ENCODE measurements at places on chromosomes 11 and 22.

DNA sequence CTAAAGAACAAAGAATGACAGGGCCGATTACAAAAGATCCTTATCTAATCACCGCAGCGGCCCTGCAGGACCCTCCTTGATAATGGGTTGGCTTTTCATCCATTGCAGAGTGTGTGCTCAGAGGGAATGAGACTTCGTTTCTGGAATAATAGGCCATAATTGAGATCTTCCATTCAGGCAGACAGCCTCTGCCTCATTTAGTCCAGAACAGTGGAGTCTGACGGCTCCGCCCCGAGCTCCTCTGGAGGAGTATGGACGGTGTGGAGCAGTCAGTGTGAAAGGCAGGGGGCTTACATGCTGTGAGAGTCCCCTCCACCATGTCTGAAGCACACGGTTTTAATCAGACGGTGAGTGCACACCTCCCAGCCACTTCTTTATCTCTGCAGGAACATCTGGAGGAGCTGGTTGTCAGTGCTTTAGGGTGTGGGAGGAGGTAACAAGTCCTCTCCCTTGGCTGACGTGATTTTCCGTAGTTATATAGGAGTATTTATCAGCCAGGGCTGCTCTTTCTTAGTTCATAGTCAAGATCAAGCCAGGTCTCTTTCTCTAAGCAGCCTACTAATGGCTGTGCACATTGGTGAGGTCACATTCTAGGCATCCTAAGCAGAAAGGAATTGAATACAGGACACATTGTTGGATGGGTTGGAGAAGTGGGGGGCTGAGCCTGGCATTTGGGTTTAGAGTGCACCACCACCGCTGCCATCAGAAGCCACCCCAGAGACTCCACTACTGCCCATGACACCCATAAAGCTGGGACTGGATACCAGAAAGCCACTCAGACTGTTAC lies 1477.9 kb downstream of the TBC1D22A start:
- DNase-seq: no peak

DNA sequence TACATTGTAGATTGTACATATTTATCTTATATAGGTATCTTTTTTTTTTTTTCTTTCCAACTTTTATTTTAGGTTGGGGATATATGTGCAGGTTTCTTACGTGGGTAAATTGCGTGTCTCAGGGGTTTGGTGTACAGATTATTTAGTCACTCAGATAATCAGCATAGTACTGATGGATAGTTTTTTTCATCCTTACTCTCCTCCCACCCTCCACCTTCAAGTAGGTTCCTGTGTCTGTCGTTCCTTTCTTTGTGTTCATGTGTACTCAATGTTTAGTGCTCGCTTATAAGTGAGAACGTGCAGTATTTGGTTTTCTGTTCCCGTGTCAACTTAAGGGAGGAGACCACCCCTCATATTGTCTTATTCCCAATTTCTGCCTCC lies 9.6 kb downstream of the C11orf96 start:
- DNase-seq: no peak

DNA sequence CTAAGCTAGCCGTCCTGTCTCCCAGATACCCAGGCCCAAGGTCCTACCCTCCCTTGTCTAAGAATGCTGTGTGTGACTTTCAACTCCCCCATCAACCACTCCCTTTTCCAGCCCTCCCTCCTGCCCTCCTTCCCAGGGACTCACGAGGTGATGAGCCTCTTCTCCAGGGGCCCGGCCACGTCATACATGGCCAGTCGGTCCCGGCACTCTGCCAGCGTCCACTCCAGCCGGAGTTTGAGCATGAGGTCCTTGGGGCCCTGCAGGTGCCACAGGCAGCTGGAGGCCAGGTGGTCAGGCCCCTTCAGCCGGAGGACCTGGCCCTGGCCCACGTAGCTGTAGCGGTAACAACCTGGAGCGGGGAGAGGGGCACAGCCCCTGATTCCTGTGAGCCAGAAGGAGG lies 20.1 kb downstream of the TMPRSS6 start:
- peak; percentile 19 for DNase-seq

DNA sequence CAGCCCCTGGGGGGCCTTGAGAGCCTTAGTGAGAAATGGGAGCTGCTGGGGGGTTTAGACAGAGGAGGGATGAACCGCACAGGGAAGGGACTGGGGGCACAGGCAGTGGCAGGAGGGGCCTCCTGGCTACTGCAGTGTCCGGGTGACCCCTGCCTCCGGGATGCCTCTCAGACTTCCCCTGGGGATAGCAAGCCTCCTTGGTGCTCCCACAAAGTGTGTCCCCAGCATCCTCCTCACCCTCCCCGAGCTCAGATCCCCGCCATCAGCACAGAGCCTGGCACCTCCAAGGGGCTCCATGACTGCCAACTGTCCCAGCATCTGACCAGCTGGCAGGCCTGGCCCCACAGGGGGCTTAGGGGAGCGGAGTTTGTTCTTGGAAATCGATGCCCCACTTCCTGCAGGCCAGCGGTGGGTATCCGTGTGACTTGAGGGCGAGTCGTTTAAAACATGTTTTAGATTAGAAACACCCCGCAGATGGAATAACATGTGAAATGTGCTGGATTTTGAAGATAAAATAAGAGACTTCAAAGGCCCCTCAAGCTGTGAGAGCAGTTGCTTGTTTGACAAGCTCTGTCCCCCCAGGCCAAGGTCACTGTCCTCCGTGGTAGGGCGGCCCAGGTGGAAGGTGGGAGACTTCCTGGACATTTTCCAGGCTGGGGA lies 13.5 kb upstream of the FLRT1 start:
- no peak for DNase-seq

DNA sequence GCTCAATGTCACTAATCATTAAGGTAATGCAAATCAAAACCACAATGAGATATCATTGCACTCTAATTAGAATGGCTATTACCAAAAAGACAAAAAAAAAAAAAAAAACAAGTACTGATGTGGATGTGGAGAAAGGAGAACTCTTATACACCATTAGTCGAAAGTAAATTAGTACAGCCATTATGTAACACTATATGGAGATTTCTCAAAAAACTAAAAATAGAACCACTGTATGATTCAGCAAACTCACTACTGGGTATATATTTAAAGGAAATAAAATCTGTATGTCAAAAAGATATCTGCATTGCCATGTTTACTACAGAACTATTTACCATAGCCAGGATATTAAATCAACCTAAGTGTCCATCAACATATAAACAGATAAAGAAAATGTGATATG lies 265.4 kb upstream of the ARHGAP20 start:
- no peak for DNase-seq

DNA sequence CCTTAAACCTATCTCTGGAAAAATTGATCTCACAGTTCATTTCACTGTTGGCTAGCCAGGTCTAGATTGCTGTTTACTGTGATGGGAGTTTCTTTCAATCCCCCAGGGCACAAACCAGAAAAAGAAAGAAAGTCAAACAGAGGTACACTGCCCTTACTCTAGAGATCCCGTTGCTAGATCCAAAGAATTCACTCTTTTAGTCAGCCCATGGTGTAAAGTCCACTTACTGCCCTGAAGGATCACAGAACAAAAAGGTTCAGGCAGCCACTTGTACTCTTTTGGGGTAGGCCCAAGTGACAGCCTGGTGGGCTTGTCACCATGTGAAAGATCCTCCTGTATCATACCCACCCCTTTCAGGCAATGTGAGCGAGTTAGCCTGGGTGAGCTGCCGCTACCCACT lies 162.6 kb upstream of the CCDC179 start:
- no peak for DNase-seq

Measured in renal cortical epithelial cell (primary cell).